Cardiac fibroblast (primary cell): ENCODE measurements at places on chromosomes 7 and 10.

DNA sequence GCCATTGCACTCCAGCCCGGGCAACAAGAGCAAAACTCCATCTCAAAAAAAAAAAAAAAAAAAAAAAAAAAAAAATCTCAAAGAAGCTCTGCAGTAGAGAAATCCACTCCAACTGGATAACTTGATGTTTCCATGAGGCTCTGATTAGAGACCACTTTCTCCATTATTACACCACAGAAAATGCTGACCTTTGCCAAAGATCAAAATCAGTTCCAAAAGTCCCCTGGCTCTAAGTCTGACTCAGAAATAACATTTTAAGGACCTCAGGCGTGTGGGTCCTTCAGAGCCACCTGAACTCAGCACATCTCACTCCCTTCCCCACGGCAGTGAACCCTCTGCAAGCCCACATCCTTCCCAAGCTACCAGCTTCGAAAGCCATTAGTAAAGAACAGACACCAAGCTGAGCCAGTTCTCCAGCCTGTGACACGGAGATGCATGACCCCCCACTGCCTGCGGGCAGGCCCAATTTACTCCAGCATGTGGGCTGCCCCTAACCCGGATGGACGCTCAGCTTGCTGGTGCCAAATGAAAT is 13.8 kb upstream of the TMEM120A start:
- no peak for DNase-seq

DNA sequence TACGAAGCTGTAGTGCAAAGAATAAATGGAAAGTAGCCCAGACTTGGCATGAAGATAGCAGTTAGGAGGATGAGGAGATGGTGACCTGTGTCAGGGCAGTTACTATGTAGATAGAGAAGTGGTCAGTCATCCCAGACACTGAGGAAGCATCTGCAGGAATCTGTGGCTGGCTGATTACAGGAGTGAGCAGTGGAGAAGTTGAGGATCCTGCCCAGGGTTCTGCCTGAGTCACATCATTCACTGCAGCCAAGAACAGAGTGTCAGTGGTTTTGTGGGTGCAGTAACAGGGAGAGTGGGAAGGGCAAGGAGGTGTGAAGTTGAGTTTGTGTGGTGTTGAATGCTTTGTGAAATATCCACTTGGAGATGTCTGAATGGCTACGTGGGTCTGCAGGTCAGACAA is 676.4 kb upstream of the NRP1 start:
- peak; percentile 23 for DNase-seq

DNA sequence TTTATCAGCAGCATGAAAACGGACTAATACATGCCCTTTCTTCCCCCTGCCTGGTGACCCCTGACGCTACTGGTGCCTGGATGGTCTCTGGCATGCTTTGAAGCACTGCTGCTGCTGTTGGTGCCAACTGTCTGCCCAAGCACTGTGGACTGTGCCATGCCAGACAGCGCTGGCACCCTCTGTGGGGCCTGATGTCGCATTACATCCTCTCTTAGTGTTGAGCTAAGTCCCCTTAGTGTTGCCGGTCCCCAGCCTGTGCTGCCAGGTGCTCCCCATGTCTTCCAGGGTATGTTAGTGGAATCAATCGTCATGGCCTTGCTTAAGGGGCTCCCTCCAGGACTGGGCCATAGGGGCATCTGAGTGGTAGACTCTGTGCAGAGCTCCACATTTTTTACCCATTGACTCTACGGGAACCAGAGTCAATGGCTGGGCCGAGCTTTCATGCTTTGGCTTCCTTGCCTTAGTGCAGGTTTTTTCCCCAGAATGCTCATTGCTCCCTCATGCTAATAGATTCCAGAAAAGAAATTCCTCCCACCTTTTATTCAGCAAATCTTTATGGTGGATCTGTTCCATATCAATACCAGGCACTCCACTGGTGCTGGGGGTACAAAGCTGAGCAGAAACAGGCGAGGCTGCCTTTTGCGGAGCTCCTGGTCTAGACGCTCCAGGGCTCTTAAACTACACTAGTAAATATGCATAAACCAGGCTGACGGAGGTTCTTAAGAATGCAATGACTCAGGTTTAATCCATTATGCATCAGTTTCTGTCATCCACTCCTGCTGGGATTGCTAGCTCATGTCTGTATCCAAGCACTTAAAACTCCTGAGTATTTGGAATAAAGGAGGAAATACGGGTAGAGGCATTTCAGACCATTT is 21.8 kb upstream of the MRC1 start:
- peak; percentile 97 for DNase-seq

DNA sequence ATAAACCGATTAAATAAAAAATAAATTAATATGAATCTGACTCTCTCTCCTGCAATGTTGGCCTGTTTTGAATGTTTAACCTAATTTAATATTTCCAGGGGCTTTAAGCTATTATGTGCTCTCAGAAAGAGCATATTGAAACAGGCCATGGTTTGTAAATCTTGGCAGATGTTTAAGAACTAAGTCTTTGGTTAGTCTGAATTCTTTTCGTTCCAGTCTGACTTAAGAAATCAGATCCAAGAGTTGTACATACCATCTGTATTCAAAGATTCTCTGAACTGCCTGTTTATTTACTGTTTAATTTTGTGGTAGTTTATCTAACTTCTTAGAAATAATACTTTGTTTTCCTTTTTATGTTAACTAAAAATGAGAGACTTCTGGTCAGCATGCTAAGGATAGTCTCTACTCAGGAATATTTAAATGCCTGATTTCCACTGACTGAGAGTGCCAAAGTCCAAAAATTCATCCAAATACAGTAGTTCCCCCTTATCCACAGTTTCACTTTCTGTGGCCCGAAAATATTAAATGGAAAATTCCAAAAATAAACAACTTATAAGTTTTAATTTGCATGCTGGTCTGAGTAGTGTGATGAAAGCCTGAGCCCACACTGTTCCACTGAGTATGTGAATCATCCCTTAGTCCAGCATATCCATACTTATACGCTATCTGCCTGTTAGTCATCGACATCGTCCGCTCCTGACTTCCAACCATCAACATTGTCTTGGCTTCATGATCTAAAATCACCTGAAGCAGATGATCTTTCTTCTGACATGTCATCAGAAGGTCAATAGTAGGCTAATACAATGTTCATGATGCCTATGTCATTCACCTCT is 238.1 kb upstream of the CSTF2T start:
- DNase-seq, result peak; percentile 88

DNA sequence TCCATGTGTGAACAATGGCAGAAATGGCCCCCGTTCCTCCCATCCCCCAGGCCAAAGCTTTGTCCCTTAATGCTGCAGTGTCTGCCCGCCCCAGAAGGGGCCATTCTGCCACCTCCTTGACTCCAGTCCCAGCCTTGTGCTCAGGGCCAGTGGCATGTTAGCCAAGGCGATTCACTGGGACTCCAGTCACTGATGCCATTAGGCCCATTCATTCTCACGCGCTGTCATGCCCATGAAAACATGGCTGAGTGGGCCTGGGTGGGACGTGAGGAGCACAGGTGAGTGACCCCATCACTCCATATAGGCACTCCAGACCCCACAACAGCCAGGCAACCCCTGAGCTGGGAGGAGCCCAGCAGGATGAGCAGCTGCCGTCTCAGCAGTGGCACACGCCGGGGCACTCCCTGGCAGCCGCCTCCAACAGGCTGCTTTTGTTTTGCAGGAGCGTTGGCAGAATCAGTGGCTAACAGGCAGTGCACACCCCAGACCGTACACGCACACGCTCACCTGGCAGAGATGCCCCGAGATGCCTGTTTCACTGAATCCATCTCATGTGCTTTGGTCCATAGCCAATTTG is 79.5 kb downstream of the TCERG1L start:
- DNase-seq, result no peak

DNA sequence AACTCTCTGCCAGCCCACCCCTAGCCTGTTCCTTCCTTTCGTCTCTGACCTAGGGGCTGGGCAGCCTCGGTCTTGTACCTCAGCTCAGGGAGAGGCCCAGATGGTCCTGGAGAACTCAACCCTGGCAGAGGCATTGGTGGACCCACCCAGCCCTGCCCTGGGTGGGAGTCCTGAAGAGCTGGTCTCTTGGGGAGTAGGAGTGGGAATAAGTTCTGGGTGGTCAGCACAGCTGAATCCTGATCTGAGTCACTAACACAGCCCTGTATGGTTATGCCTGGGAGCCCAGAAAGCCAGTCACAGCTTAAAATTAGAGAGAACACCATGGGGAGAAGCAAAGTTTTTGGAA is 84.0 kb downstream of the SORBS1 start:
- no peak for DNase-seq

GRCh38 chr7:19202599-19202998 is 57.4 kb upstream of the FERD3L start:
- no peak for DNase-seq

DNA sequence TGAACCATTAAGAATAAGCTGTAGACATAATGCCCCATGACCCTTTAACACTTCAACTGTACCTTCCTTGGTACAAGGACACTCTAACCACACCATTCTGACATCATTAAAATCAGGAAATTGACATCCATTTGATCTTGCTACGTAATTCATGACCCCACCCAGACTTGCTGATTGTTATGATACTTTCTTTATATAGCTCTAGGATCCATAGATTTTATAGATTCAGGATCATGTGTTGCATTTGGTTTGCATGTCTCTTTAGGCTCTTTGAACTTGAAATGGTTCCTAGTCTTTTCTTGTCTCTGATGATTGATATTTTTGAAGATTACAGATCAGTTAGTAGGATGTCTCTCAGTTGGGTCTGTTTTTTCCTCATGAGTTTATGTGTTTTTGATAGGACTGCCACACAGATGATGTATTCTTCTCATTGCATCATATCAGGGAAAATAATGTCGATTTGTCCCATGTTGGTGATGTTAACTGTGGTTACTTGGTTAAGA is 13.5 kb downstream of the CCM2 start:
- DNase-seq, result no peak

DNA sequence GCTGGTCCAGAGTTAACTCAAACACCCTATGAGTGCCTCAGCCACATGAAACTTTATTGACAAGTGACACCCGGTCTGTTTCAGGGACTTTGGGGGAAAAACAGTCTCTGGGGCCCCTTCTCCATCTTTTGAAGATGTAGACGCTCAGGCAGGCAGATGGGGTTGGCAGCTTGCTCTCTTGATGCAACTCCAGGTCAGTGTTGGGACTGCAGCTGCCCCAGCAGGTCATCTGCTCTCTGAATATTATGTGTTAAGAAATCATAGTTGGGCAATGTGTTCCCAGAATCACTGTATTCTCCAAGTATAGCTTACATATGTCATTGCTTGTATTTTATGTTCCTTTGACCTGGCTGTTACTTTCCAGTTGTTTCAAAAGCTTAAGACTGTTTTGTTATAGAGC is 544.9 kb upstream of the MGMT start:
- DNase-seq, result no peak

- peak; percentile 91 for DNase-seq
Measured at GRCh38 chr10:5234106-5234860, 37.6 kb downstream of the AKR1C4 start.

- no peak for DNase-seq
Measured at GRCh38 chr7:28318101-28318762, 94.1 kb upstream of the CREB5 start.

DNA sequence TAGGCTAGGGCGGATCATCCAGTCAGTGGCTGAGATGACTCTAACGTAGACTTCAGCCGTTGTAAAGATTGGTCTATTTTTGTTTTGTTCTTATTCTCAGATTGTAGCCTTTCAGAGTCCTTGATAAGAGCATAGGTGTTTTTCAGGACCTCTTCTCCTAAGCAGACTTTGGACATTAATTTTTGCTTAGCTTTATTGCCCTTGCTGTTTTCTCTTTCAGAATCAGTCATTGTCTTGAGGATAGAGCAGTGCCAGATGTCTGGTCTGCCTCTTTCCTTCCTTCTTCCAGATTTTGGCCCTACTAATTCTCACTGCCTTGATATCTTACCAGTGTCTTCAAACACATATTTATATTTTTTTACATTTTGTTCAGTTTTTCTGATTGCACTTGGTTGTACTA is 49.5 kb downstream of the C1GALT1 start:
- DNase-seq, result no peak

DNA sequence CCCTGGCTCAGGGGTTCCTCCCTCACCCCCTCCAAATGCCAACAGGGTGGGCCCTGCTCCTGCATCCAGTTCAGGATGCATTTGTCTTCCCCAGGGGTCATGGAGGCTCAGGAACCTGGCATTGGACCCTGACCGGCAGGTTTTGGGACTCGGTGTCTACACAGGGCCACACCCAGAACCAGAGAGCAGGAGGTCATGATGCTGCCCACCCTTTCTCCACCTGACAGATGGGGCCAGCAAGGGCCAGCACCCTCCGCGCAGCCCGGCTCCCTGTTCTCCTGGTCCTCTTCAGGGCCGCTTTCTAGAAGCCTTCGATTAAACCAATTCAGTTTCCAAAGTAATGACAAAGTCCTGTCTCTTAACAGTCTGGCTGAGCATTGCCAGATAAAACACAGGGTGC is 50.2 kb downstream of the CAMK2B start:
- no peak for DNase-seq

DNA sequence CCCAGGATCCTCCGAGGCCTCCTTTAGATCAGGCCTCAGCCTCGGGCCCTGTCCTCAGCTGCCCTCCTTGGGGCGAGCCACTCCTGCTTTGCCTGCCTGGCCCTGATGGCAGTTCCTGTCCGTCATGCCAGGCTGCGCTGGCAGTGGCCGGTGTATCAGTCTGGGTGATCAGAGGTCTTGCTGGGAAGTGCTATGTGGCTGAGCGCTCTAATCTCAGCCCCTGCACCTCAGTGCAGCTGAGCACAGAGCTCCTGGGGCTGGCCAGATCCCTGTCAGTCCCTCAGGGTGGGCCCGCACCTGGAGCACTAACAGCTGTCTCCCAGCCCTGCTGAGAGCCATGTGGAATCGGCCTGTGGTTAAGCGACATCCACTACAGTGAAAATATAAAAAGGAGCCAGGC is 14.8 kb upstream of the CFAP46 start:
- no peak for DNase-seq

DNA sequence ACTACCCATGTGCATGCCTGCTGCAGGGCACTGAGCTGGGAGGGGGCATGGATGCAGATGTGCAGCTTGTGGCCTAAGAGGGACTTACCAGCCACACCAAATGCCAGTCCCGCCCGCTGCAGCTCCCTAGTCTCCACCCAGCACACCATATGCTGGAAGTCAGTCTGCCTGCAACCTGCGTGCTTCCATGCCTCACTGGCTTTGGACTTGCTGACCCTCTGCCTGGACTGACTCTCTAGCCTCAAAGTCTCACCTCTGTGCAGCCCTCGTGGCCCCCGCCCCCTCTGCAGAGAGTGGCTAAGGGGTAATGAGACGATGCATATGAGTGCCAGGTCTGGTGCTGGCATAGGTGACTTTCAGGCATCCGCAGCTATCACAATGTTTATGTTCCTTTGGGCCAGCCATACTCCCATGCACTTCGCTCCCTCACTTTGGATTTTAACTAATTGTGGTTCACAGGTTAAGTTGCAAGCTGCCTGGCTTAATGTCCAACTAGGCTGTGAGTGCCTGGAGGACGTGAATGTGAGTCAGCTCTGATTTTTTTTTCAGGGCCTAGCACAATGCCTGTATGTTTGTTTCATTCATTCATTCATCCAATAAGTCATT is 21.7 kb downstream of the TRIM8 start:
- DNase-seq, result no peak

- DNase-seq, result no peak
Measured at GRCh38 chr10:68536973-68537372, 9.7 kb upstream of the SLC25A16 start.

DNA sequence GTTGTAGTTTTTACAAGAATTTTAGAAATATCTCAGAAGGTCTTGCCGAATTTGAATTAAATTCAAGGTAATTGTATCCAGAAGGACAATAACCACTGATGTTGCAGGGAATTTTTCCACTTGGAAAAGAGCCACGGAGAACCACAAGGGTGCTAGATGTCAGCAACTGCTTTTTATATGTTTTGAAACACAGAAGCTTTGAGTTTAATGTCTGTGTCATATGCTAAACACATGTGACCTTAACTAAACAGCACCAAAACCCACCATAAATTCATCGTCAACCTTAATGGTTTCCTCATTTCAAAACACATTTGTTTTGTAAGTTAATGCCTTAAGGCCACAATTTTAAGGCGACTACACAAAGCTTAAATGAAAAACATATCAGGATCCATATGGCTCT is 106.9 kb downstream of the COL28A1 start:
- DNase-seq, result peak; percentile 22
